ENCODE measurements at places on chromosomes 12 and 14.

- no peak for DNase-seq
Observed at GRCh38 chr12:79274501-79275064, 410.0 kb downstream of the SYT1 start.

- no peak for DNase-seq
Observed at GRCh38 chr12:57104292-57104910, 6.8 kb downstream of the STAT6 start.

DNA sequence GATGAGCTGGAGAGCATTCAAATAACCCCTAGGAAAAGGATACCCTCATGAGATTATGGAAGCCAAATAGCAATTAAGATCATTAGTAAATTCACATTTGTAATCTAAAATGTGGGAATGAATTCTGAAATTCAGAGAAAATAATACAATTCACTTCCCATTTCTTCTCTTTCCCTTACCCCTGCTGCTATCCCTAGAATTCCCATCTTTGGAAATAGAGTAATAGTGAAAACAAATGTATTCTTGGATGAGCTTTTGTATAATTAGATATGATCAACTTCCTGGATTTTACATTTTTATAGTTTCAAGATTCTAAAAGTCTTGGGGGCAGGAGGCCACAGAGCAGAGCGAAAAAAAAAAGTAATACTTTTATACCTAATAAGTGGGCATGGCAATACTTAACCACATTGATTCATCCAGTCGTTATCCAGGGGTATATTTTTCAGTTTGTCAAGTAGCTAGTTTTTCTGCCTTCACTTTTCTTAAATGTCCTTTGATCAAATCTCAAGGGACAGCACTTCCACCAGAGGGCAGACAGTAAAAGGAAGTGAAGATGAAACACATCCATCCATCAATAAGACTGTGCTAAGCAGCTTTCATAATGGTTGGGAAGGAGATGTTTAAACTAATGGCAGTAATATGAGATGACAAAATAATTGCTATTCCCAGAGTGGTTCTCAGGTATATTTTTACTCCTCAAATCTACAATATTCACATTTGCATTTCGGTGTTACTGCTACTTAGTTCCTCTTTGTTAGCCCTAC lies 401.3 kb downstream of the DIO2 start:
- no peak for DNase-seq

DNA sequence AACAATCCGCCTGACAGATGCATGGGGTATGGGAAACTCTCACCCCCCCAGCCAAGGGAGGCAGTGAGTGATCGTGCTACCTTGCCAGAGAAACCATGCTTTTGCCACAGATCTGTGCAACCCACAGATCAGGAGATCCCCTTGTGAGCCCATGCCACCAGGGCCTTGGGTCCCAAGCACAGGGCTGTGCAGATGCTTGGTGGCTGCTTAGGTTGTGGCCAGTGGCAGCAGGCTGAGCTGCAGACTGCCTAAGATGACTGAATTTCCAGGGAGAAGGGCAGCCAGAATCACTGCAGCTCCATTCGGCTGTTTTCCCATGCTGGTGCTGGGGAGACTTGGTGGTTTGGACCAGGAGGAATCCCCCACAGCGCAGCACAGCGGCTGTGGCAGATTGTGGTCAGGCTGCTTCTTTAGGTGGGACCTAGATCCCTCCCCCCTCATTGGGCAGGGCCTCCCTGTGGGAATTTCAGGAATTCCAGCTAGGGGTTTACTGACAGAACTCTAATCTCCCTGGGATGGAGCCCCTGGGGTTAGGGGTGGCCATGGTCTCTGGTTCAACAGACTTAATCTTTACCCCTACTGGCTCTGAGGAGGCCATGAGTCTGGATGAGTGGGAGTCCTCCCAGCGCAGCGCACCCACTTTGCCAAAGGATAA lies 264.6 kb upstream of the DAAM1 start:
- DNase-seq: no peak

DNA sequence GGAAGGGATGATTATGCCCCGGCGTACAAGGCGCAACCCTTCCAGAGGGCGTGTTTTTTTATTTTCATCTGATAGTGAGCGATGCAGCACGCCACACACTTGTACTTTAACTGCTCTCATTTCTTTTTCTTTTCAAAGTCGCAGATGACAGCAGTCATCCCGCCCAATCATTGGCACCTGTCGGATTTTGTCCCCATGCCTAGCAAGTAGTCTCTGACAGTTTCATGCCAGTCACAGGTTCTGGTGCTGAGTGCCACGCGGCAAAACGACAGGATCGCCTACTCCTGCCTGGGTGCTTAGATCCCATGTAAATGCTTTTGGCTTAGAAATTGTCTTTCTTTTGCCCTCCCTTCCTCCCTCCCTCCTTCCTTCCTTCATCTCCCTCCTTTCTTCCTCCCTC lies 117.7 kb downstream of the GLT1D1 start:
- DNase-seq: no peak

DNA sequence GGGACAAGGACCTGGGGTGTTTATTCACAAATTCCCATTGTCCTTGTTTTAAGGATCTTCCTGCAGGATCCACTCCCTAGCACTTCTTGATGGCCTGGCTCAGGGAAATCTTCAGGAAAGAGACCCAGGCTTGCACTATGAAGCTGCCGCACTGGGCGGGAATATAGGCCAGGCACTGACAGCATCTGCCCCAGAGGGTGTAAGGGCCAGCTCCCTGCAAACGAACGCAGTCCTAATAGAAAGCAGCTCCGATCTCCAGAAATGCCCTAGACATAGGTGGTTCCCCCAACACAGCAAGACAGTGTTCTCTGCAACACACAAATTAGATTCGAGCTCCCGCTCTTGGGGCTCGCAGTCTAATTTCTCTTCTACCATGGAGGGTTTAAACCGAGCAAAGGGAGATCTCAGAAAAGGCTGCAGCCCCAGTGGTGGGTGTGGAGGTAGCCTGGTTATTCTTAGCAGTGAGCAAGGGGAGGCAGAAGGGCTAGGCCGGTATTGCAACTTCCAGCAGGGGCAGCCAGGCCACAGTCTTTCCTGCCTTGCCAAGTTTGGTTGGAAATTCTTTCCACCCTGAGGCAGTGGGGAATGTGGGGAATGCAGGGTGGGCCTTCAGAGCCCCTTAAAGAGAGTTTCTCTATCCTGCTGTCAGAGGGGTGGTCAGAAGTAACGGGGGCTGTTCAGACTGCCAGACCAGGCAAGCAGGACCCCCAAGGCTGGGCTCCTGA lies 16.1 kb upstream of the WSCD2 start:
- no peak for DNase-seq

DNA sequence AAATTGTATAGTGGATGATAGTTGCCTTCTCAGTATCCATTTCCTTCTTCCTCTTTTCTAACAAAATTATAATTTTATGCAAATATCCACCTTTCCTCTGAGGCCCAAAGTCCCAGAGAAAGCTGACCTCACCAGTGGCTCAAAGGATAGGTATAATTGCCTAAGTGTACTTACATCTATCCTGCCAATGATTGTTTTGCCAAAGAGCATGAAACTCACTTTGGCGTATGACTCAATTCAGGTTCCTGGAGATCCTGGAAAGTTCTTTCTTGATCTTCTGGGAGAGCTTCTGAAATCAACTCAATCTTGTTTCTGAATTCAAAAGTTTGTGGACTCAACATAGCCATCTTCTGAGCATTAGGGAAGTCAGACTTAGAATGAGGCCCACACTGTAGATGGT lies 10.5 kb upstream of the RBM25 start:
- no peak for DNase-seq

GRCh38 chr14:99981806-99982205 lies 83.4 kb upstream of the EVL start:
- DNase-seq: no peak

GRCh38 chr12:42960087-42960527 lies 370.6 kb upstream of the PRICKLE1 start:
- DNase-seq: no peak

GRCh38 chr12:72692338-72692737 lies 420.2 kb downstream of the TRHDE start:
- no peak for DNase-seq
